Skin of body (tissue), 3 donors: ENCODE measurements at places on chromosomes 2 and 18.

DNA sequence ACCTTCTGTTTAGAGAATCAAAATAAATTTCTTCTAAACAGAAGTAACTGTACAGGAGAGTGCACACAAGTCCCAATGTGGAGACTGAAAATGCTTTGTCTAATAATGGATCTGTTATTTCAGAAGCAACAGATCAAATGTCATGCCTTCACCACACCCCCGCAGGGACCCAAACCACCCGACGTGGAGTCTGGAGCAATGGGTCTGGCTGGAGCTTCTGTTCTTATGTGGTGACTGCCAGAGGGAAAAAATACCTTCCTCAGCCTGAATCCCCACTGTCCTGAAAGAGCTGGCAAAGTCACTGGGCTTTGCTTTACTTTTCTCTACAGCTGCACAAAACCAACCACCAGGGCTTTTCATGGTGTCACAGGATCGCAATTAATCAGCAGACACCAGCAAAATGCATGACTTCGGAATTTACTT lies 119.0 kb upstream of the ZFP36L2 start:
- peak; percentile 42 for DNase-seq

- no peak for DNase-seq
These were observed 60.4 kb downstream of the WDSUB1 start for GRCh38 chr2:159226059-159226461.

- no peak for DNase-seq
These were observed 123.7 kb upstream of the SIX3 start for GRCh38 chr2:44817673-44818335.

- DNase-seq, result no peak
These were observed 227.0 kb upstream of the SMAD7 start for GRCh38 chr18:49177812-49178211.

GRCh38 chr2:225223301-225223700 lies 176.2 kb upstream of the NYAP2 start:
- DNase-seq, result no peak

GRCh38 chr2:107195631-107196030 lies 309.7 kb upstream of the ST6GAL2 start:
- DNase-seq, result no peak

DNA sequence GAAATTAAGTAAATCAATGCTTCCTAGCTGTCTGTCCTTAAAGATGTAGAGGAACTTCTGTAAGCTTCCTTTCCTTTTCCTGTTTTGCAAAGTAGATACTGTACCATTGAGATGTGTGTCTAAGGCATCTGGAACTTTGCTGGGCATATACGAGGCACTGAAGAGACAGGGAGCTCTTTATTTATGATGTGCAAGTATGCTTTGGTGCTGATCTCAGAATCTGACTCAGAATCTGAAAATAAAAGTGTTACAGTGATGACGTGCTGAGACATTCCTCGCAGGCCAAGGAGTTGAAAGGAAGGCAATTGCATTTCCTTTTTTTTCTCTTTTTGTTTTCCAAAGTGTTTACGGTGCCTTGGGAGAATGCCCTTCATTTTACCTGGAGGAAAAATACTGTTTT lies 230.9 kb upstream of the RGPD4 start:
- no peak for DNase-seq

GRCh38 chr2:136255648-136256461 lies 137.9 kb upstream of the CXCR4 start:
- DNase-seq, result no peak

- no peak for DNase-seq
These were observed 1129.1 kb downstream of the LRP1B start for GRCh38 chr2:141001750-141002149.

DNA sequence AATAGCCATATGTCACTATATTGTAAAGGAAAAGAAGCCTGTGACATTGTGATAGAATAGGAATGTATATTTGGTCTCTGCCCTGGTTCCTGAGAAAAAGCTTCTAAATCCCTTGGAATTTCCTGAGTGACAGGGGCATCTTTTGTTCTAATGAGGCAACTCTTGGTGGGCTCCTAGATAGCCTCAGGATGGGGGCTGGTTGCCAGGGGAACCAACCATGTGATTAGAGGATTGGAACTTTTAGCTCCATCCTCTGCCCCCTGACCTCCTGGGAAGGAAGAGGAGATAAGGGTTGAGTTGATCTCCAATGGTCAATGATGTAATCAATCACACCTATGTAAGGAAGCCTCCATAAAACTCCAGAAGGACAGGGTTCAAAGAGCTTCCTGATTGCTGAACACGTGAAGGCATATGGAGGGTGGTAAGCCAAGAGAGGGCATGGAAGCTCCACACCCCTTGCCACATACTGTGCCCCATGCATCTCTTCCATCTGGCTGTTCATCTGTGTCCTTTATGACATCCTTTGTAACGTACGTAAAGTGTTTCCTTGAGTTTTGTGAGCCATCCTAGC lies 2.9 kb upstream of the ME2 start:
- DNase-seq, result no peak

DNA sequence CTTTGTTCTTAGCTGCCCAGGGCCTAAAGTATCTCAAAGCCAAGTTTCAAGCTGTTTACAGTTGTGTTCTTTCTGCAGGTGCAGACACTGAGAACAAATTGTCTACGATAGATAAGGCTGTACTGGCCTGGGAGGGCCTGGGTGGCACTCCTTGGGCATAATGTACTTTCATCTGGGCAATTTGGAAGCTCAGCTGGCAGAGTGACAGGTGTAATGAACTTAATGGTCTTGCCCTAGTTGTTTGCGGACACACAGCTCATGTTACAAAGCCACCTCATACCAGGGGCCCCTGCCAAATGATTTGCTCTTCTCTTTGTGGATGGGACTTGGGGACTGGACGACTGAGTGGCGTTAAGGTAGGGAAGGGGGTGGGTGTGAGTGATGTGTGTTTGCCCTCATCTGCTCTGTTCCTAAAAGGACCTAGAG lies 4.3 kb downstream of the LDLRAD4 start:
- peak; percentile 44 for DNase-seq

DNA sequence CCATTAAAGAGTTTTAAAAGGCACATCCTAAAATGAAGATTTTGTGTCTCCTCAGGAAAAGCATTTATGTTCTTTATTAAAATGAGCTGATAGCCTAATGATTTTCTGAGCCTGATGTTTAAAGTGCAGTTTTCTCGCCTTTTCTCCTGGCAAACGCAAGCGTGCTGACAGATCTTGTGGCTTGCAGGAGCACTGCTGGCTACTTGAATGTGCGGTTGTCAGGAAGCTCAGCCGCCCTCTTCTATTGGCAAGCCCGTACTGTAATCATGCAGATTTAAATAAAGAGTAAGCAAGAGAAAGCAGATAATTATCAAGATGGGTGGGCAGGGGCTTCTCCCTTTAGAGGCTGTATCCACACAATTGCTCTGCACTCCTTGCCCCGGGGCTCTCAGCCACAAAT lies 139.5 kb upstream of the SPHKAP start:
- DNase-seq, result no peak

GRCh38 chr2:241156971-241157441 lies 6.7 kb downstream of the PPP1R7 start:
- DNase-seq, result no peak

DNA sequence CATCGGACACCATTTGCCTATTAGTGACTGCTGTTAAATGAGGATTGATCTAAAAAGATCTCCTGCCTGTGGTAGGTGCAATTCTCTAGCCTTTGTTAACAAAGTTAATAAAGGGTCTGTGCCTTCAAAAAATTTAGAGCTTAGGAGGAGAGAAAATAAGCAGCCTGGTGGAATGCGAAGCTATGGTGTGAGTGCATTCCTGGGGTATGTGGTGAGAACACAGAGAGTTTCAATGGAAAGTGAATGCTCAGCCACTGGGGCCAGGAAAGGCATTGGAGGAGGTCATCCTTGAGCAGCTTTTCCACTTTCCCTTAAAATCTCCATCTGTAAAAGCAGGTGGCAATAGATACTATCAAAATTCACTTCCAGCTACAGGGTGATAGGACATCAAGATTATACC lies 331.2 kb upstream of the LRATD1 start:
- DNase-seq, result no peak

DNA sequence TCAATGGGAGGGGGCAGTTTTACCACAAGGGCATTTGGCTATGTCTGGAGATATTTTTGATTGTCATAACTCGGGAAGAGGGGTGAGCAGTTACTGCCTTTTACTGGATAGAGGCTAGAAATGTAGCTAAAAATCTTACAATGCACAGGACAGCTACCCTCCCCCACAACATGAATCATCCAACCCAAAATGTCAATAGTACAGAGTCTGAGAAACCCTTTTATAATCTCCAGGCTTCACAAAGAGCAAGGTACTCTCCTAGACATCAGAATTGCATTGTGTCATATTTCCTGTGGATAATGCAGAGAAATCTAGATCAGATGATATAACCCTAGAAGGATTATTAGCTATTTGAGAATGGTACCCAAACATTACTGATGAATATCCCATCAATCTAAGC lies 277.1 kb upstream of the NRP2 start:
- no peak for DNase-seq

GRCh38 chr2:145007093-145007959 lies 487.4 kb upstream of the ZEB2 start:
- no peak for DNase-seq

DNA sequence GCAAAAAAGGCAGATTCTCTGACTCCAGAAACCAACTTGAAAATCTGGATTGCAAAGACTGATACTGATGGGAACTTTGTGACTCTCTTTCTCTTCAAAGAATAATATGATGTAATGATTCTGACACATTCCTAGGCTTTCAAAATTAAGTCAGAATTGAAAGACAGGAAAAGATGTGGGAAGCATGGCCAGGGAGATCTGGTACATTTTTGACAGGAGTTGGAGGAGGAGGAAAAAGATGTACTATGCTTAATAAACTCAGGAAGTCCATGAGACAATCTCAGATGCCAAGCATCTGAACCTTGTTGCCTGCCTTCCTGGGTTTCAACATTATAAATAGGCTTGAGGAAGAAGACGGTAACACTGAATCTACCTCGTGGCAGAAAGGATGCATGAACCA lies 34.2 kb downstream of the KLF7 start:
- no peak for DNase-seq

DNA sequence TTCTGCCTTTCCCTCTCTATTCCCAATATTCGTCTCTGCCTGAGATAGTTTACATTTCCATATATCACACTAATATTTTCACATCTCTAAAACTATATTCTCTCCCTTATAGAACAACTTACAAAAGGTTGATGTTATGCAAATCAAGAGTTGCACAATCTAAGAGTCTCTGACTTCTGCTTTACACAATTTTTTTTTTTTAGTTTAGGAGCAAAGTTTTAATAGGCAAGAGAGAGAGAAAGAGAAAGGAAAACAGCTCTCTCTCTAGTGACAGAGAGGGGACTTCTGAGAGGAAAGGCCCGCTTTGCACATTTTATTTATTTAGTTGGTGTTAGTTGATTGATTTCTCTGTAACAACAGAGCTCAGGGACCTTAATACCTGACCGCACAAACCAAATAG lies 380.2 kb downstream of the TXNL1 start:
- DNase-seq, result no peak

- no peak for DNase-seq
These were observed 18.8 kb downstream of the ATP6V1C2 start for GRCh38 chr2:10740226-10740625.

DNA sequence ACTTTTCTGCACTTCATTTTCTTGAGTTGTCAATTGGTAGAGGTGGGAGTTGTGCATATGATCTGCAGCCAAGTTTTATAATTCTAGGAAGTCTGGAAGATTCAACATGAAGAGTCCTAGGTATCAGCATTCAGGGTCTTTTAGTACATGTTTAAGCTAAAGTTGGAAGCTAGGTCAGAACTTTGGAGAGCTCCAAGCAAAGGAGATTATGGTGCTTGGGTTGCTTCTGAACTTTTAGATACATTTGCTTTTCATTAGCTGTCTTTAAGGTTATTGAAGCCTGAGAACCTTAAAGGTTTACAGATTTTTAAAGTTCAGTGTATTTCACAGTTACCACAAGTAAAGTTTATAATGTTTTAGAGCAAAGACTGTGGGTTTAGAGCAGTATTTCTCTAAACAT lies 85.5 kb downstream of the EPC2 start:
- no peak for DNase-seq

GRCh38 chr2:159851941-159852340 lies 53.9 kb upstream of the CD302 start:
- DNase-seq, result no peak

DNA sequence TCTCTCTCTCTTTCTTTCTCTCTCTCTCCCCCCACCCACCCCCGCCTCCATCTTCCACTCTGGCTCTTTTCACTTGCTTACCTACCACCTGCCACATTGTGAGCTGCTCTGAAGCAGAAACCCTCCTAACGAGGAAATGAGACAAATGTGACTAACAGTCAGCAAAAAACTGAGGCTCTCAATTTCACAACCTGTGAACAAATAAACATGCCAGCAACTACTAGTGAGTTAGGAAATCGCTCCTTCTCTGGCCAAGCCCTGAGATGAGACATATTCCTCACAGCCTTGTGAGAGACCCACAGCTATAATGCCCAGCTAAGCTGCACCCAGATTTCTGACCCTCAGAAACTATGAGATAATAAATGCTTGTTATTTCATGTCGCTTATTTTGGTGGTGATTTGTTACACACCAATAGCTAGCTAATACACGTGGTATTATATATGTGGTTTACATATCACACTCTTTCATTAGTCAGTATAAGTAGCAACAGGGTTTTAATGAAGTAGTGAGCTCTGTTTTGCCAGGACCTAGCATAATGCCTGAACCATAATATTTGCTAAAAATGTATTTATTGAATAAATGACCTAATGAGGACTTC lies 8.4 kb upstream of the ZNF521 start:
- no peak for DNase-seq

DNA sequence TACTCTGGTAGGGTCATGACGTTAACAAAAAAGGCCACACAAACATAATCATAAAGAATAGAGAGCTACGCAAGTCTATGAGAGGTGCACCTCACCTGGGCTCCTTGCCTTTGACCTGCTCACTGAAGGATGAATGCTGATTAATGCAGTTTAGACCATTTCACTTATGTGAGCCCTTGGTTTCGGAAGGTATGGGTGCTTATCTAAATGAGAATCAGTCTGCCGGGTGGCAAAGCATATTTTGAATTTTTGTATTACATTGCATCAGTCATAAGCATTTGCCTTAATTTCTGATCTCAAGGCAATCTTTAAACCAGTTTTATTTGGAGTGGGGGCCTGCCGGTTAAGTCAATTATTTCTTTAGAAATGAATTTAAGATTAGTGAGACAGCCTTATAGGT lies 42.8 kb downstream of the SLC9A4 start:
- no peak for DNase-seq

DNA sequence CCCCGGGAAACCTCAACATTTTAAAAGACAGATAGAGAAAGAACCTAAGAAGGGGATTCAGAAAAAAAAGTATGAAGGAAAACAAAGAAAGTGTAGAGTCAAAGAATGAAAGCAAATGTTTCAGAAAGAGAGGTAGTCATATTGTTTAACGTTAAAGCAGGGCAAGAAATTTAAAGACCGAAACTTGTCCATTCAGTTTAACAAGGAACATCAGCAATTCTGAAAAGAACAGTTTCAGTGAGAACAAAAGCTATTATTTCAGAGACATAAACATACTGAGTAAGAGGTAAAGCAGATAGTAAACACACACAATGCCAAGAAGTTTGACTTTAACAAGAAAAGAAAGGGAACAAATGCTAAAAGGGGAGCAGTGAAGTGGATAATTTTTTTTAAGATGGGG lies 41.1 kb downstream of the MBD2 start:
- DNase-seq, result no peak

- peak; percentile 10 for DNase-seq
These were observed 1162.6 kb upstream of the SLC39A10 start for GRCh38 chr2:194494401-194494800.
